ENCODE measurements at places on chromosomes 11 and 22.
A peak's percentile ranks its signal among the peaks of the same experiment; 100 is the strongest.

DNA sequence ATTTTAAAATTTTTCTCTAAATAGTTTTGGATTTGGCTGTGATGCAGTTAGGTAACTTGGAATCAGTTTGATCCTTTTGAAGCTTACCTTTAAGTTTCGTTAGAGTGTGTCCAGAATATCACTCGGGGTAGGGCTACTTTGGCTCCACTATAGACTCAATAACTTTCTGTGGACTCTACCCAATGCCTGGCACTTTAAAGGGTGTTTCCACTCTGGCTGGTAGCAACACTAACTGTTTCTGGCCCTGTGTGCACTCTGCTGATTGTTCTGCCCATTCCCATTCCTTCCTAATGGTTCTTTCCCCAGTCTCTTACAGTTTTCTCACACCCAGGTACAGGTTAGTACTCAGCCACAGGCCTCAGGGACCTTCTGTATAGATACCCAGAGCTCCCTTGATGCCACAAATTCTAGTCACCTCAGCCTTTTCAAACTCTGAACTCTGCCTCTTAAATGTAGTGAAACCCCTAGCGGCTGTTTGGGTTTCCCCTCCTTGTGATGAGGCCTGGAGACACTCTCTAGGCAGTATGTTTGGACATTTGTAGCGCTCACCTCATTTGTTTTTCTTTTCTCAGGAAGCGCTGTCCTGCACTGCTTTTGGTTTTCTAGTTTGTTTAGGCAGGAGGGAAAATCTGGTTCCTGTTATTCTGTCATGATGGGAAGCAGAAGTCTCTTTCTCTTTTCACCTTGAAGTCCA, 16.8 kb downstream of the CUL5 start:
- peak; percentile 27 for DNase-seq

- DNase-seq, result no peak
Measured at GRCh38 chr22:18976197-18976751, 40.2 kb upstream of the PRODH start.

DNA sequence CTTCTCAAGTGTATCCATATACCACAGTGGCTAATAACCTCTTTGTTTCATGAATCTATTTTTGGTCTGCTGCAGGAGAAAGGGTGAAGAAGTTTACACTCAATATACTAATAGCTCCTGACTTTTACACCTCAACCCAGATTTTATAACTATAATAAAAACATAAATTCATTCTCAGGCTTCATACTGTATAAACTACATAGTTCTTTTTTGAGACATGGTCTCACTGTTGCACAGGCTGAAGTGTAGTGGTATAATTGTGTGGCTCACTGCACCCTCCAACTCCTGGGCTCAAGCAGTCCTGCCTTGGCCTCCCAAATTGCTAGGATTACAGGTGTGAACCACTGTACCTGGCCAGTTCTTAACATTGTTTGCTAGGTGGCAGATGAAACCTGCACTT, 17.8 kb upstream of the CCDC179 start:
- no peak for DNase-seq

GRCh38 chr11:35785287-35786167, 123.0 kb downstream of the TRIM44 start:
- no peak for DNase-seq

DNA sequence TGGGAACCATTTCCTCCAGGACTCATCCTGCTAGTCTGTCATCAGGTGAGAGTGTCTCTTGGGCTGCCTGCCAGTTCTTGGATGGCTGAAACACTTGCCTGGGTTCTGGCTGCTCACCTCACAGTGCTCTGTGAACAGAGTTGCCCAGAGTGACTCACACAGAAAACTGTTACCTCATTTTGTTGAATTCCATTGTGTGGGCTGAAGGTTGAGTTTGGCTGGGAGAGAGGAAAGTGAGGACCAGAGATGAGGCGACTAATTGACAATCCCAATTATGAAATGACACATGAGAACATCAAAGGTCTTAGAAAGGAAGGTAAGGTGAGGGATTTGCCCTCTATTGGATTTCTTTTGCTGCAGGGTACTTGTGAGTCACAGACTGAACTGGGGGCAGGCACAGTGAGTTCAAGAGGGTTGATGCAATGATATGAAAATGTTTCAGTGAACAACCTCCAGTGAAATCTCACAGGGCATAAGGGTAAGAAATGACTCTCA, 20.2 kb upstream of the CALCB start:
- DNase-seq, result no peak

DNA sequence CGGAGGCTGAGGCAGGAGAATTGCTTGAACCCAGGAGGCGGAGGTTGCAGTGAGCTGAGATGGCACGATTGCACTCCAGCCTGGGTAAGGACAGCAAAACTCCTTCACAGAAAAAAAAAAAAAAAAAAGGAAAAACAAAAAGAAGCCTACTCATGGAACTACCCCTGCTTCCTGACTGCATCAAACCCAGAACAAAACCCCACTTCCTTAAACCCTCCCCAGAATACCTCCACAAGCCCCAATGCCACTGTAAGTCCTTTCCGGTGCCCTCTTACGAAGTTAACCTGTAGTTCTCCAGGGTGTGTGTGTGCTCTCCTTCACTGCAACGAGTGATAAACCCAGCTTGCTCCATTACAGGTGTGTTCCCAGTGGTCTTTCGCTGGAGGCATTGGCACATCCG, 8.6 kb upstream of the TOLLIP start:
- DNase-seq, result no peak

Data from GM12892 (cell line).